ENCODE measurements at places on chromosomes 3 and 15.

DNA sequence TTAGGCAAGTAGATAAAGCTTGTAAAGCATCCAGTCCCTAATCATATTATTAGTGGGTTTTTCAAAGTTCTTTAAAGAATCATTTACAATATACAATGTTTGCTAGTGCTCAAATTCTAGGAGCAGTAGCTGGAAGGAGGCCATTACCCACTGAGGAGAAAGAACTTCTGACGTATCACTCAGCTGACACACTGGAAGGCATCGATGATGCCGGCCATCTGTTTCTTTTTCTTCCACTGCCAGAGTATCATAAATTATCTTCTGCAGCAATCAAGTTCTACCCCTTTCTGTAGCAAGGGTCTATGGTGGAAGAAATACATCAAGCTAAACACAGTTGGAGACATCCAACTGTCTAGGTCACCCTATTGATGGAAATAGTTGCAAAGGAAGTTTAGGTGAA lies 243.2 kb upstream of the LRRN1 start:
- no peak for DNase-seq

GRCh38 chr3:50453907-50454306 lies 49.5 kb downstream of the CACNA2D2 start:
- DNase-seq: no peak

GRCh38 chr15:74788683-74789151 lies 6.8 kb downstream of the CSK start:
- DNase-seq: no peak

- DNase-seq: no peak
Observed at GRCh38 chr3:177992993-177993970, 543.0 kb upstream of the KCNMB2 start.

GRCh38 chr3:129622933-129623332 lies 16.5 kb upstream of the PLXND1 start:
- DNase-seq: no peak

DNA sequence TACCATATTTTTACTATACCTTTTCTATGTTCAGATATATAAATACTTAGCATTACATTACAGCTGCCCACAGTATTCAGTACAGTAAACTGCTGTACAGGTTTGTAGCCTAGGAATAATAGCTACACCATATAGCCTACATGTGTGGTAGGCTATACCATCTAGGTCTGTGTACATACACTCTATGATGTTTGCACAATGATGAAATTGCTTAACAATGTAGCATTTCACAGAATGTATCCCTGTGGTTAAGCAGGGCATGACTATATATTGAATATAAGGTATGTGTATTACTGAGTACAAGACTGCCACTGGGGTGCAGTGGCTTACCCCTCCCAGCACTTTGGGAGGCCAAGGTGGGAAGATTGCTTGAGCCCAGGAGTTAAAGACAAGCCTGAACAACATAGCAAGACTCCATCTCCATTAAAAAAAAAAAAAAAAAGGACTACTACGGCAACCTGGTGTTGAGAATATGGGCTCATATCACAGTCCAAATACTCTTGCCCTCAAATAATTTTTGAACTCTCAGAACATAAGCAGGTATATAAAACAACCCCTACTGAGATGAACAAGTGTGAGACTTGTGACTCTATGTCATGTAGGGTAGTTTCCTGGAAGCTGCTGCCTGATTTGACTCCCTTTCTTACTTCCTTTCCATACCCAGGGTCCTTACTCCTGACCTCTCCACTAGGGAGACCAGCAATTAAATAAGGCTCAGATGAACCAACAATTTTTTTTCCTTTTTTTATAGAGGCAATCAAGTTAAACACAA lies 4.8 kb downstream of the PPP1R14D start:
- DNase-seq: no peak

GRCh38 chr3:55204417-55204816 lies 276.6 kb upstream of the LRTM1 start:
- no peak for DNase-seq

DNA sequence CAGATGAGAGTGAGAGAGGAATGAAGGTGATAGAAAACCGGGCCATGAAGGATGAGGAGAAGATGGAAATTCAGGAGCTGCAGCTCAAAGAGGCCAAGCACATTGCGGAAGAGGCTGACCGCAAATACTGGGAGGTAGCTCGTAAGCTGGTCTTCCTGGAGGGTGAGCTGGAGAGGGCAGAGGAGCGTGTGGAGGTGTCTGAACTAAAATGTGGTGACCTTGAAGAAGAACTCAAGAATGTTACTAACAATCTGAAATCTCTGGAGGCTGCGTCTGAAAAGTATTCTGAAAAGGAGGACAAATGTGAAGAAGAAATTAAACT lies 88.9 kb downstream of the EOMES start:
- no peak for DNase-seq
